H9 (cell line): ENCODE measurements at places on chromosomes 6 and 20. TPM values are rescaled to one million over a fixed set of nuclear protein-coding genes. Genes with fewer than 3 reads are reported as not detected.

DNA sequence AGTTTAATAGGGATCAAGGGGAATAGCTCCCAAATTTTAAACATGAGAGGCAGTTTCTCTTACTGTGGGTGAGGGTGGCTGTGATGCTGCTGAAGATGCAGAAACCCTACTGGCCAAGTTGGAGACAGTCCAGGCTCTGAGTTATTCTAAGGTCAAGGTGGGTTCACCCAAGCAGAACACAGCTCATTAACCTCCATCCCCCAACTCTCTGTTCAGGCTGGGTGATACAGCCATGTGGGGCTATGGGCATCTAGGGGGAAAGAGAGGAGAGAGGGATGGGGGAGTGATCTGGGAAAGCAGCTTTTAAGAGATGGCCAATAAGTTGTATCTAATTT, 18.9 kb upstream of the TRAM2 start:
- no peak for DNase-seq

GRCh38 chr20:48962976-48963771, 41.7 kb downstream of the ARFGEF2 start:
- DNase-seq, result no peak

- no peak for DNase-seq
Observed at GRCh38 chr6:139126255-139126654, 8.6 kb upstream of the HECA start.

GRCh38 chr6:170388113-170388512, 81.6 kb downstream of the FAM120B start:
- DNase-seq, result no peak

Gene RAB44
- 0.04 TPM in 1 of 2 replicates, not detected in the other for total RNA-seq

DNA sequence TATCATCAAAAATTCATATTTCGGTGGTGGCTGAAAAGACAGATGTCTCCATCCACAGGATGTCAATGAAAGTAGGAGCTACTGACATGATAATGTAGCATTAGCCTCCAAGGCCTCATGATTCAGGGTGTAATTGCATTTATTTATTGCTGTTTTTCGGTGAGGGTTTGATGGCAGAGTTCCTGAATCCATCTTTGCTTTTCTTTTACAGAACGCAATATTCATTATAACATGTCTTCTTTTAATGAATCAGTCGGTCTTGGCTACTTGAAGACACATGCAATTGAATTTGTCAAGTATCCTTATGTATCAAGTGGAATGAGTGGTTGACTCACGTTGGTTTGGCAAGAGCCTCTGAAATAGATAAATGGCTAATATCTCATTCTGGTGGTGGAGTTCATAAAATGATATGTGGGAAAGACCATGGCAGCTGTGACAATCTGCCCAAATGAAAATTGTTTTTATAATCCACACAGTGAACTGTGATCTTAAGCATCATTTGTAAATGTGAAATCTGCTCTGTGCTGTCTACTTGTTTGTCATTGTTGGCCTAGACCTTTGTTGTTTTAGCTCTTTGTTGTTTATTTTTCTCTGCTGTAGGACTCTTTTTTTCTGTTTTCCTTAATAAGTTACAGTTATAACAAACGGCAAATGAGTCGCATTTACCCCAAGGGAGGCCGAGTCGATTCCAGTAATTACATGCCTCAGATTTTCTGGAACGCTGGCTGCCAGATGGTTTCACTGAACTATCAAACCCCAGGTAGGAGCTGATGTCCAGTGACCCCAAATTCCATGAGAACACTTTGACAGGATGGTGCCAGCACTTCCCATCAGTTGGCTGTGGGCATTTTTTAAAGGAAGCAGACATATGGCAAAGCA, 105.7 kb upstream of the LAMP5 start:
- no peak for DNase-seq

DNA sequence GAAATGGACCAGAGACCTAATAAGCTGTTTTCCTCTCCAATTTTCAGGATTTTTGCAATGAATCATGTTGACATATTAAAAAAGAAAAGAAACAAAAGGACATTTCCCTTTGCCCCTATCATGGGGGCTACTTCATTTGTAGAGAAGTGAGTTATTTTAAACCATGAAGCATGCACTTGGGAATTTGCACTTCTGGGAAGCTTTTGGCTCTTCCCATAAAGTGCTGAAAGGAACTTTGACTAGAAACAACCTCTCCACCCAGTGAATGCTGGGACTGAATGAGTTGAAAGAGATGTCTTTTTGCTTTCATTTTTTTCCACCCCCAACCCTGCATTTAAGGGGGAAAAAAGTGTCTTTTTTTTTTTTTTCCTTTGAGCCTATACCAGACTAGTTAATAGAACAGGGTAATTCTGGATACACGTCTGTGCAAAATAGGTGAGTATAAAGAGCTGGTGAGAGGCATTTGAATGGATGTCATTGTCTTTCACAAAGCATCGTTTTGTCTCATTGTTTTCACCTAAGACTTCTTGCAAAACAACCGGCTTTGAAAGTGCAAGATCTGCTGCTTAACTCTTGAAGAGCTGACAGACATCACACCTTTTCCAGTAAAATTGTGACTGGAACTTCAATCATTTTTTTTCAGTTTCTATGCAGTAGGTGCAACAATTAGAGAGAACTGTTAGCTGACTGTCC, 138.7 kb upstream of the BACH2 start:
- DNase-seq, result no peak

DNA sequence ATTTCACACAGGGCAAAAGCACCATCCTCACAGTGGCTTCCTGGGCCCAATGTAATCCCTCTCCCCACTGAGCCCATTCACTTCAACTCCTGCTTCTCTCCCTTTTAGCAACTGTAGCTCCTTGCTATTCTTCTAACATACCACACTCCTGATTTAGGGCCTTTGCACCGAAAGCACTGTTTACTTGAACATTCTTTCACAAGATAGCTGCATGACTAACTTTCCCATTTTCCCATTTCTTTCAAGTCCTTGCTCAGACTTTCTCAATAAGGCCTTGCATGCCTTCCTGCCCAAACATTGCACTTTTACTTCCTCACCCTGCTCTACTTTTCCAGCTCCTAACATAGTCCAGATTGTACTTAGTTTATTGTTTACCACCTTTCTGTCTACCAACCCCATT, 73.0 kb downstream of the SHPRH start:
- no peak for DNase-seq

DNA sequence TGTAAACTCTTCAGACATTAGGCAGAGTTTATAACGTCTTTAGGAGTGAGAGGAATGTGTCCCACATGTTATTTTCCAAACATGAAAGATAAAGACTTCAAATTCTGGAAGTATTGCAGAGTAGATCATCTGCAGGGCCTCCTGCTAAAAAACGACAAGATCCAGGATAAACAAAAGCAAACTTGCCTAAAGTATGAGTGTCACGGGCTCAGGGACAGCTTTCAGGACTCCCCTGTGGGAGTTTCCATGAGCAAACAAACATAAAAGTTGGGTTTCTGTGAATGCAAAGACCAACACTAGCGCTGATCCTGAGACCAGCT, 76.9 kb downstream of the TXNDC5 start:
- DNase-seq, result no peak

GRCh38 chr20:56542489-56543030, 9.5 kb downstream of the FAM209B start:
- no peak for DNase-seq

Gene TCF15
- 2.0 and 2.7 TPM in 2 replicates for total RNA-seq

Gene PRL
- not detected in 2 replicates for total RNA-seq

Gene MYH7B
- total RNA-seq, result 0.22 and 0.42 TPM in 2 replicates
